Islet precursor cell (in vitro differentiated cells): ENCODE measurements at places on chromosomes 7 and 10.

DNA sequence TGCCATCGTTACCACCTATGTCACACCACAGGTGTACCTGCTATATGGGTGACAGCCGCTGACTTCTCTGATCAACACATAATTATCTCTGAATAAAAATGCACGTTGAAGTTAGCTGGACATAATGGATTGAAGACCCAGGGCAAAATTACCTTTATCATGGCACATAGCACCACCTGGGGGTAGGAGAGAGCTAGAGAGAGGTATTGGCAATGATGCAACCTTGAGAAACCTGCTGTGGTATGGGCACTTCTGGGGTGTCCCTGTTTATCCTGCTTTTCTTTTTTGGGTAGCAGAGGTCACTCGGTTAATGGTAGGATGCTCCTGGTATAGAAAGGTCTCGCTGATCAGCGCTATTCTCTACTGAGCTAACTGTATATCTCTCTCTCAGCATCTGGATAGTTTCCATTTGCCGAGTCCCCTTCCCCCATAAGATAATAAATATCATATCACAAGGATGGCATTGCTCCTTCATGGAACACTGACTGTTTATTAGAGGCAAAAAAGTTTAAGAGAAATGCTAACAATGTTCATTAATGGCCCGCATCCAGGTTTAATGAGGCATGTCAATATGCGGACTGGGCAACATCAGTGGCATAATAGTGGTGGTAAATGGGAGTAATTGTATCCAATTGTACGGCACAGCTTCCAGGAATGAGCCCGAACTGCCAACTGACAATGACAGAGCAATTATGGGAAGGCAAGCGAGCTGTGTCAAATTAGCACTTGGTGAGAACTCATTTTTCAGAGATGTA is 323.1 kb downstream of the TFEC start:
- DNase-seq = no peak

DNA sequence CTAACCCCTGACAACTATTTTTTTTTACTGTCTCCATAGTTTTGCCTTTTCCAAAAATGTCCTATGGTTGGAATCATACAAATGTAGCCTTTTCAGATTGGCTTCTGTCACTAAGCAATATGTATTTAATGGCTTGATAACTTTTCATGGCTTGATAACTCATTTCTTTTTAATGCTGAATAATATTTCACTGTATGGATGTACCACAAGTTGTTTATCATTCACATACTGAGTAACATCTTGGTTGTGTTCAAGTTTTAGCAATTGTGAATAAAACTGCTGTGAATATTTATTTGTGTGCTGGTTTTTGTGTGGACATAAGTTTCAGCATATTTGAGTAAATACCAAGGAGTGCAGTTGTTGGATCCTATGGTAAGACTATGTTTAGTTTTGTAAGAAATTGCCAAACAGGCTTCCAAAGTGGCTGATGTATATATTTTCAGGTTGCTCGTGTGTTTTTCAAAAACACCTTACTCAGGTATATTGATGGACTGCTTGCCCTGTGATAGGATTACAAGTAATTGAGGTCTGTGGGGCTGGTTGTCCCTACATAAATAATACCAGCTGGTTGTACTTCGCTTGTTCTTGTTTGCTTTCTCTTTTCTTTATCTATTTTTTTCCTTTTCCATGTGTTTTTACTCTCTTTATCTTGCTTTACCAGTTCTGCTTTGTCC is 23.0 kb downstream of the NRF1 start:
- DNase-seq = no peak

DNA sequence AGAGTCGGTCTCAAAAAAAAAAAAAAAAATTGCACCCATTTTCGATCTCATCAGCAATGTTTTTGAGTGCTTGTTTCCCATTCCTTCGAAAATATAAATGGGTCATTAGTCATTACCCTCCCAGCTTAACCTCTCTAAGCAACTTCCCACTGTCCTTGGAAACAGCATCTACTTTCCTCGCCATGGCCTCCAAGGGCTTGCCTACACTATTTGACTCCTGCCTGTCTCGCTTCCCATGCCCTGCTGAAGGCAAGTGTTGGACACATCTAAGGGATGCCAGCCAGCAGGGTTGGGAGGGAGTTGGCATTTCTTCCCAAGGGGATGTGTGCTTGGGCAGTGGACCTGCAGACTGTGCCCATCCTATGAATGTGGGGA is 12.7 kb upstream of the RHBDD2 start:
- DNase-seq = no peak

DNA sequence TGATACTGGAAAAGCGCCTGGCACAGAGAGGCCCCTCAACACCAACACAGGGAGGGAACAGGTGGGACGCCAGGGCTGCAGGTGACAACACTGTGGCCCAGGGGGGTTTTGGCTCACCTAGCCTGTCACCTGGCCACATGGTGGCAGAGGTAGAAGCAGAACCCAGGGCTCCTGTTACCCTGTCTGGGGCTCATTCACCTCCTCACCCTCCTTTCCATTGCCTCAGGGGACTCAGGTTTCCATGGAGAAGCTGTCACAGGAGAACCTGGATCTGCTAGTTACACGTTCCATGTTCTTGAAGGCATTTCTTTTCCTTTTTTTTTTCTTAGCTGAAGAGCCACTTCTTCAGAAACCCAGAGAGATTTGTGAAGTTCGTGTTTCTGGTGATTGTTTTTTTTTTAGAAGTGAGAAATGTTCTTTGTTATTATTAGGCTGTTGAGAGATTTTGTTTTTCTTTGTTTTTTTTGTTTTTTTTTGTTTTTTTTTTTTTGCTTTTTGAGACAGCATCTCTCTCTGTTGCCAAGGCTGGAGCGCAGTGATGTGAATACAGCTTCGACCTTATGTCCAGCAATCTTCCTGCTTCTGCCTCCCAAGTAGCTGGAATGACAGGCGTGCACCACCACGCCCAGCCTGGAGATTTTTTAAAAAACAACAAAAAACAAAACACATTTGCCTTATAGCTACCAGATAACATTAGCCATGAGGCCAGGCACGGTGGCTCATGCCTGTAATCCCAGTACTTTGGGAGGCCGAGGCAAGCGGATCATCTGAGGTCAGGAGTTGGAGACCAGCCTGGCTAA is 16.0 kb downstream of the DENND2A start:
- DNase-seq = peak; percentile 93

DNA sequence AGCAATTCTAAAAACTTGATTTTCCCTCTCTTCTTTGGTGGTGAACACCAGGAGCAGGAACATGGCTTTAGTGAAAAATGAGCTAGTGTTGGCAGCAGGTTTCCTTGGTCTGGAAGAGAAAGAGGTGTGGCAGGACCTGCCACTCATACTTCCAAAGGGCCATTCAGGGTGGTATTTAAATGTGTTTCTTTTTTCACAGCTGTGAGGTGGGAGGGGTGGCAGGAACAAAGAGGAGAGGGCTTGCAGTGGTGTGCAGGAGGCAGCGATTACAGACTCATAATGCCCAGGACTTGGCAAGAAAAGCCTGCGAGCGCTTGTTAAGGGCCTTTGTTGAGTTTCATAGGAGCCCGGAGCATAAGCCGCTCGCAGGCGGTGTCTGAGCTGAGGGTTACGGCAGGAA is 36.8 kb downstream of the WIPF3 start:
- DNase-seq = no peak

DNA sequence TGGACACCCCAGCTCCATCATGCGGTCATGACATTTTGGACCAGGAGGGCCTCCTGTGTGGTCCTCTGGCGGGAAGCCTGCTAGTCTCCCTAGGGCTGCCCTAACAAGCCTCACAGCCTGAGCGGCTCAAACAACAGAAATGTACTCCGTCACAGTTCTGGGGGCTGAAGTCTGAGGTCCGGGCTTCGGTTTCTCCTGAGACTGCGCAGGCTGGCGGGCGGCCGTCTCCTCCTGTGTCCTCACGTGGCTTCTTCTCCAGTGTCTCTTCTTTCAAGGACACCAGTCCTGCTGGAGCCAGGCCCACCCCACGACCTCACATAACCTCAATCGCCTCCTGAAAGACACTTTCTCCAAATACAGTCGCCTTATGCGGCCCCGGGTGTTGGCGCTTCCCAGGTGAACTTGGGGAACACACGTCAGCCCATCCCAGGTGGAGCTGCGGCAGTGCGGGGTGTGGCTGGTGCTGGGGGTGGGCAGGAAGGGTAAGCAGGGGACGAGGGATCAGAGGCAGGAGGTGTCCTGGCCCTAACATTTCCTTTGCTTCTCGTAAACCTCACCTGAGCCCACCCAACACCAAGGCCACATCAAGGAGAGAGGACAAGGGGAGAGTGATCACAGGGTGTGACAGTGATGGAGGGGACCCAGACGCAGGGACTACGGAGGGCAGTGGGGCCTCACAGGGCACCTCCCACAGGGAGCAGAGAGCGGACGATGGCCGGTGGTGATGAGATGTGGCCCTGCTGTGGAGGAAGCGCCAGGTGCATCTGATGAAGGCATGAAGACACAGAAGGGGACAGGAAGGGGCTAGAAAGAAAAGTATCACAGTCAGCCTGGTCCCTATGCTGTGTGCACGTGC is 580.6 kb downstream of the PTPRN2 start:
- no peak for DNase-seq

DNA sequence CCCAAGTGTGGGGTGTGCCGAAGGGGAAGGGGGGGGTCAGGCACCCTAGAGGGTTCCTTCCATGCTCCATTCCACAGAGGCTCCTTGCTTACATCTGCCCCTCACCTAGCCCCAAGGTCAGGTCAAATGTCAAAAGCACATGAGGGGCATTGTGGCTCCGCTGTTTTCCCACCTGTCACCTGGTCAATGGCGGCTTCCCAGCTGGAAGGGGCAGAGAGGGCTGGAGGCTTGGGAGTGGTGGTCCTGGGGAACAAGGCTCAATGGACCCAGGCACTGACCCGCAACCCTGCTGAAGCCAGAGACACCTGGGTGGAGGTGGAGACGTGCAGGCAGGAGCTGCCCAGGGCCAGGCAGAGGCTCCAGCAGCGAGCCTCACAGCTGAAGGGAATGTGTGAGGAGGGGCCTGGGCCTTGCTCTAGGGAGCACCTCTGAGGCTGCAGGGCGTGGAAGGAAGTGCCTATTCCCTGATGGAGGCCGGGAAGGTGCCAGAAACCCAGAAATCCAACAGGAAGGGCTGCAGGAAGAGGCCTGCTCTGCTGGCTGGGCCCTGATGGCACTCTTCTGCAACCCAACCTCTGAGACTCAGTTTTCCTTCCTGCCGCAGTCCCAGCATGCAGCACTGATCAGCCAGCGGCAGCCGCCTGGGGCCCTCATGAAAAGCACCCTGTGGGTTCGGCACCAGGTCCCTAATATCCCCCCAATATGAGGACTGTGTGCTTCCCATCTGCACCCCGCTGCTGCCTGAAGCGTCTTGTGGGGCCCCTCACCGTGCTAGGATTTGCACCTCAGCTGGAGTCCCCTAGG is 16.0 kb downstream of the RASGEF1A start:
- DNase-seq = peak; percentile 57

GRCh38 chr7:66119245-66119850 is 4.7 kb downstream of the CRCP start:
- DNase-seq = no peak

GRCh38 chr7:121180436-121181063 is 148.2 kb upstream of the WNT16 start:
- DNase-seq = no peak

- DNase-seq = no peak
Measured at GRCh38 chr10:18456984-18457383, 194.4 kb downstream of the NSUN6 start.

DNA sequence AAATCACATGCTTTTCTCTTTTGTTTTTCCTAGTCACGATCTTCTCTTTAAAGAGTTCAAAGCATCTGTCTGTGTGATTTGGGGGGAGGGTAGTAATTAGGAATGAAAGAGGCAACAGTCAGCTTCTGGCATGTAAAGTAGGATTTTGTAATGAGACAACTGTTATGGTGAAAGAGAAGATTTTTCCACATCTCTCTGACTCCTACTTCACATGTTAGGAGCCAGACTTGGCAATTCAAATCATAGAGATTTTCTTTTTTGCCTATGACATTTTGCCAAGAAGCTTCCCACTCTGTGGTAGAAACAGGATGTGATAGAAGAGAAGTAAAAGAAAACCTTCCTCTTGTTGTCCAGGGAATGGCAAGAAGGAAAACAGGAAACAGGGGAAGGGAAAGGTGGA is 38.3 kb upstream of the KLHL7 start:
- no peak for DNase-seq

GRCh38 chr7:132533916-132534315 is 42.4 kb downstream of the PLXNA4 start:
- DNase-seq = no peak

DNA sequence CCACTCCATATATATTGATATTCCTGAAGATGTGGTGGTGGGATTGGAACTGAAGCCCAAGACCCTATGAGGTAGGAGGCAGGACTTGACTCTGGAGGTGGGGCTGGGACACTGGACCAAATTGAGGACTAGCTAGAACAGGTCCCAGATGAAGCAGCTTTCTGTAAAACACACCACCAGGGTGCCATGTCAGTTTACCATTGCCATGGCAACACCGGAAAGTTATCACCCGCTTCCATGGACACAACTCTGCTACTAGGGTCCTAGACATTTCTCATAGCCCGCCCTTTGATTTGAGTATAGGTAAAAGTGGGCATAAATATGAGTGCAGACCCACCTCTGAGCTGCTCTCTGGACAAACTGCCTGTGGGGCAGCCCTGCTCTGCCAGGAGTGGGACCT is 490.5 kb upstream of the PFKP start:
- no peak for DNase-seq

GRCh38 chr10:129024046-129024445 is 443.0 kb upstream of the MGMT start:
- no peak for DNase-seq

- no peak for DNase-seq
Measured at GRCh38 chr7:38000272-38000671, 79.8 kb downstream of the EPDR1 start.

DNA sequence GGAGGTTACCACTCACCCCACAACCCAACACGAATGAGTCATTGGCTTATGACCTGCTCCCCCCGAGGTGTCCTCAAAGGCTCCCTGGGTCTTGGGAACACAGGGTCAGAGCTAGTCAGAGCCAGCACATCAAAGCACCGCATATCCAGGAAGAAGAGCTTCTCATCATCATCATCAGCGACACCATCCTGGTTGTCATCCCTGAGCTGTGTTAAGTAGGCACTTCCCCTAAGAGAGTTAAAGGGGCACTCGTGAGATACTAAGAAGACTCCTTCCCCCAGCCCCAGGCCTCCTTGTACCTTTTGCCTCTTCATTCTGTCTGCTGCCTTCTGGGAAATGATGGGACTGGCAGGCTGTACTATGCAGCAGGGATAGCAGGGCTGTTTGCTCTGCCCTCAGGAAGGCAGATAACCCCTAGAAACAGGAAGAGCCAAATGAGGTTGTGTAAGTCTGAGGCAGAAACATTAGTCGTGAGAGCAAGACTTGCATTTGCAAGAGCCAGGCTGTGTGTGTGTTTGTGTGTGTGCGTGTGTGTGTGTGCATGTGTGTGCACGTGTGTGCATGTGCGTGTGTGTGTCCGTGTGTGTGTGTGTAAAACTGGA is 11.1 kb upstream of the CPA1 start:
- no peak for DNase-seq

DNA sequence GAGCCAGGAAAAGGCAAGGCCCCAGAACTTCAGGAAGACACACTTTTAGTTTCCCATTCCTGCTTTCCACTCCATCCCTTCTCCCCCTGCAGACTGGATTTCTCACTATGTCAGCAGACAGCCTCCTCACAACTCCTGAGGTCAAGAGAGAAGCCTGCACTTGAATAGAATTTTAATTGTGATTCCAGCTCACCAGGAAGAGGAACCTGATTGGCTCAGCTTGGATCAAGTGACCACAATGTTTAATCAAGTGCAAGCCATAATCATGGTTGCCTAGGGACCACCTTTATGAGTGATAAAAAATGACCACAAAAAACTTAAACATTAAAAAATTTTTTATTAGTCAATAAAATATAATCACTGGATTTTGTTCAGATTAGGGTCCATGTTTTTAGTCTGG is 244.7 kb upstream of the RHOBTB1 start:
- DNase-seq = no peak

- no peak for DNase-seq
Measured at GRCh38 chr7:36949711-36950600, 225.7 kb upstream of the AOAH start.
